IMR-90 (cell line): ENCODE measurements at places on chromosomes 5 and 9.

GRCh38 chr5:34539183-34539582 is 116.9 kb upstream of the RAI14 start:
- no peak for DNase-seq
- H3K36me3 ChIP-seq: no peaks in the 10 kb centered on the region
- peaks cover 8% of the 10 kb centered on the region for H3K4me1 ChIP-seq
- no peak overlapping the region for H3K4me3 ChIP-seq

GRCh38 chr9:15430920-15431844 is 8.5 kb downstream of the SNAPC3 start:
- peaks cover 4% of the 10 kb centered on the region; the same call in 1 of the 2 replicates for H3K4me1 ChIP-seq
- no peak overlapping the region for H3K4me3 ChIP-seq
- H3K36me3 ChIP-seq: peaks cover 27% of the 10 kb centered on the region
- DNase-seq: no peak
- H3K27ac ChIP-seq: no peak overlapping the region

DNA sequence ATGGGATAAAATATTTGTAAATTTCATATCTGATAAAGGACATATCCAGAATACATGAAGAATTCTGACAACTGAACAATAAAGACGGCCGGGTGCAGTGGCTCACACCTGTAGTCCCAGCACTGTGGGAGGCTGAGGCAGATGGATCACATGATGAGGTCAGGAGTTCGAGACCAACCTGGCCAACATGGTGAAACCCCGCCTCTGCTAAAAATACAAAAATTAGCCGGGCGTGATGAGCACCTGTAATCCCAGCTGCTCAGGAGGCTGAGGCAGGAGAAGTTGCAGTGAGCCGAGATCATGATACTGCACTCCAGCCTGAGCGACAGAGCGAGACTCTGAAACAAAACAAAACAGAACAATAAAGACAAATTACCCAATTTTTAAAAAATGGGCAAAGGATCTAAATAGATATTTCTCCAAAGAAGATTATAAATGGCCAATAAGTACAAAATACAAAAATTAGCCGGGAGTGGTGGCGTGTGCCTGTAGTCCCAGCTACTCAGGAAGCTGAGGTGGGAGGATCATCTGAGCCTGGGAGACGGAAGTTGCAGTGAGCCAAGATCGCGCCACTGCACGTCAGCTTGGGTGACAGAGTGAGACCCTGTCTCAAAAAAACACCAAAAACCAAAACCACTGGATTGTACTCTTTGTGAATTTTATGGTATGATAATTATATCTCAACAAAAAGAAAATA is 9.6 kb upstream of the NSD1 start:
- H3K27me3 ChIP-seq: no peaks in the 10 kb centered on the region
- no peaks in the 10 kb centered on the region; the same call in 1 of the 2 replicates for H3K4me1 ChIP-seq
- H3K36me3 ChIP-seq: no peaks in the 10 kb centered on the region
- no peak overlapping the region for H3K27ac ChIP-seq
- no peak overlapping the region for H3K4me3 ChIP-seq
- no peak for DNase-seq

DNA sequence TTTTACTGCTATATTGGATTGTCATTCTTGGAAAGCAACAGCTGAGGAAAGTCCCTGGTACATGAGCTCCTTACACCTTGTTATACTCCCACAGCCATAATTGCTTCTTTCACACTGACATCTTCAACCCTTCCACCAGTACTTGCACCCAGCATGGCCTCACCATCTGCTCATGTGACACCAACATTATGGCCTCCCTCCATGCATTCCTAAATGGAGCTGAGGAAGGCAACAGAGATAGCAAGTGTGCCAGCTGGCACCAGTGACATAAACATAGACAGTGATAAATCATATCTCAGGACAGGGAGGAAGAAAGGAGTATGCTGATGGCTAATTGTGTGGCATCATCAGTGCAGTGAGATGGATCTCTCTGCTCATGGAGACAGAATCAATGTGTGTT is 119.5 kb downstream of the BAAT start:
- no peaks in the 10 kb centered on the region for H3K36me3 ChIP-seq
- DNase-seq: no peak
- H3K27me3 ChIP-seq: no peaks in the 10 kb centered on the region
- no peak overlapping the region for H3K4me3 ChIP-seq
- H3K4me1 ChIP-seq: no peaks in the 10 kb centered on the region

GRCh38 chr9:133706307-133707050 is 31.7 kb downstream of the SARDH start:
- DNase-seq: no peak
- H3K4me1 ChIP-seq: peaks cover 20% of the 10 kb centered on the region
- no peak overlapping the region for H3K4me3 ChIP-seq
- no peaks in the 10 kb centered on the region for H3K36me3 ChIP-seq
- H3K27me3 ChIP-seq: peaks cover 2% of the 10 kb centered on the region; the same call in 1 of the 2 replicates

- H3K4me1 ChIP-seq: no peaks in the 10 kb centered on the region
- no peaks in the 10 kb centered on the region; the same call in 1 of the 2 replicates for H3K27me3 ChIP-seq
- no peak for DNase-seq
- no peaks in the 10 kb centered on the region for H3K36me3 ChIP-seq
Measured at GRCh38 chr9:93895535-93895934, 59.6 kb downstream of the BARX1 start.

- no peaks in the 10 kb centered on the region for H3K27me3 ChIP-seq
- H3K36me3 ChIP-seq: peaks cover 12% of the 10 kb centered on the region
- peaks cover 17% of the 10 kb centered on the region for H3K4me1 ChIP-seq
Measured at GRCh38 chr9:133935328-133936005, 56.7 kb downstream of the VAV2 start.

DNA sequence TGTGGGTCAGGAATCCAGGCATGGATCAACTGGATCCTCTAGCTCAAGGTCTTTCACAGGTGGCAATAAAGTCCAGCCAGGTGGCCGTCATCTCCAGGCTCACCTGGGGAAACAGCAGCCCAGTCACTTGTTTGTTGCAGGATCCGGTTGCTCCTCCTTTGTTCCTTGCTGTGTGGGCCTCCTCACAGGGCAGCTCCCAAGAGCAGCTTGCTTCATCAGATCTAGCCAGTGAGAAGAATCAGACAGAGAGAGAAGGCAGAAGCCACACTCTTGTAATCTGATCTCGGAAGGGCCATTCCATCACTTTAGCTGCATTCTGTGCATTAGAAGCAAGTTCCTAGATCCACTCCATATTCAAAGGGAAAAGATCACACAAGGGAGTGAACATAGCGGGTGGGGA is 3.2 kb upstream of the HSD17B3 start:
- no peak overlapping the region for H3K27ac ChIP-seq
- peaks cover 3% of the 10 kb centered on the region; the same call in 1 of the 2 replicates for H3K27me3 ChIP-seq
- H3K36me3 ChIP-seq: no peaks in the 10 kb centered on the region
- DNase-seq: peak; percentile 19

- no peak overlapping the region for H3K4me3 ChIP-seq
- no peaks in the 10 kb centered on the region for H3K36me3 ChIP-seq
Measured at GRCh38 chr9:91582181-91582580, 158.5 kb upstream of the NFIL3 start.

DNA sequence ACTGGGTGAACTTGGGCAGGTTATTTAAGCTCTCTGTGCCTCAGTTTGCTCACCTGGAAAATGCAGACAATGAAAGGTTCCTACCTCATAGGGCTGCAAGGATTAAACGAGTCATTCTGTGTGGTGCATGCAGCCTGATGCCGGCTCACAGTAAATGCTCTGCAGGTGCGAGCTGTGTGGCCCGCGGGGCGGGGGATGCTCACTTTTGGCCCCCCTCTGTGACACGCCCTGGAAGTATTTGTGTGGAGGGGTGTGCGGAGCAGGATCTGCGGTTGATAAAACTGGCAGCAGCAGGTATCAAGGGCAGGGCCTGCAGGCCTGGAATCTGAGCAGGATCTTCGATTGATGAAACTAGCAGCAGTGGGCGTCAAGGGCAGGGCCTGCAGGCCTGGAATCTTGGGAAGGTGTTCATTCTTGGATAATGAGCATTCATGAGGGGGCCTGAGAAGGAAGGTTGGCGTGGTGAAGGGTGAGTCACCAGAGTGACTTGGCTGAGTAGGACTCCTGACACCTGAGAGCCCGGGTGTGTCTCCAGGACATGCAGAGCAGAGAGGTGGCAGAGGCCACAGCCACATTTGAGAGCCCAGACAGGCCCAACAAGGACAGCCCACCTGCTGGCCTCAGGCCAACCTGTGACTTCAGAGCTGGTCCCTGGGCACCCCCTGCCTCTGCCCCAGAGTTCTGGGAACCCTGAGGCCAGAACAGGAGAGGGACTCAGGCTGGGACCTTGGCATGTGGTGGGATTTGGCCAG is 11.9 kb downstream of the UNC5A start:
- H3K36me3 ChIP-seq: no peaks in the 10 kb centered on the region
- H3K27ac ChIP-seq: no peak overlapping the region
- H3K4me1 ChIP-seq: no peaks in the 10 kb centered on the region

DNA sequence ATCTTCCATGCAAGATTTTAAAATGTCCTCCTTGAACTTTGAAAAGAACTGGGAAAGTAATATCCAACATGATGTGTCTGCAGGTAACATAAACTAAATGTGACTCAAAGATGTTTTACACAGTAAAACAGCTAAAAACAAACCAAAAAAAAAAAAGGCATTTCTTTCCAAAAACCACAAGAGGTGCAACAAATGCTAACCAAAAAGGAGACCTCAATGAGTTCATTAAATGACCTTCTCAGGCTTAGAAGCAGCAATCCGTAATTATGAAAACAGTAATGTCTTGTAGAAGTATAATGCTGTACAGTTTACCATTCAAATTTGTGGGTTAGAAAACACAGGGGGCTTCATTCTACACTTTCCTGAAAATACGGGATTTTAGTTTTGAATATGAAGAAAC is 2.5 kb downstream of the RNF145 start:
- peak overlapping the region; percentile 86; the same call in 1 of the 2 replicates for H3K27ac ChIP-seq
- H3K27me3 ChIP-seq: no peaks in the 10 kb centered on the region
- H3K4me3 ChIP-seq: peak overlapping the region; percentile 83
- H3K4me1 ChIP-seq: peaks cover 11% of the 10 kb centered on the region; the same call in 1 of the 2 replicates
- peaks cover 7% of the 10 kb centered on the region for H3K36me3 ChIP-seq
- DNase-seq: no peak

- H3K27ac ChIP-seq: no peak overlapping the region
- H3K36me3 ChIP-seq: no peaks in the 10 kb centered on the region
- H3K4me1 ChIP-seq: peaks cover 5% of the 10 kb centered on the region; the same call in 1 of the 2 replicates
- H3K4me3 ChIP-seq: no peak overlapping the region
- DNase-seq: peak; percentile 26
Measured at GRCh38 chr9:88722753-88723152, 187.8 kb downstream of the NXNL2 start.

GRCh38 chr5:123785162-123786071 is 273.4 kb downstream of the CSNK1G3 start:
- DNase-seq: peak; percentile 64
- no peaks in the 10 kb centered on the region; the same call in 1 of the 2 replicates for H3K27me3 ChIP-seq
- no peak overlapping the region; the same call in 1 of the 2 replicates for H3K27ac ChIP-seq
- no peaks in the 10 kb centered on the region for H3K36me3 ChIP-seq
- H3K4me1 ChIP-seq: 0 out of 2 replicates have a peak, but pooled peaks cover 2% of the 10 kb centered on the region

- no peak overlapping the region for H3K27ac ChIP-seq
- H3K4me1 ChIP-seq: peaks cover 15% of the 10 kb centered on the region
- H3K36me3 ChIP-seq: no peaks in the 10 kb centered on the region
- DNase-seq: no peak
- peaks cover 38% of the 10 kb centered on the region for H3K27me3 ChIP-seq
Measured at GRCh38 chr5:135492319-135492626, 40.1 kb upstream of the TIFAB start.

GRCh38 chr5:177309351-177310191 is 2.1 kb downstream of the MXD3 start:
- DNase-seq: peak; percentile 65
- no peak overlapping the region for H3K27ac ChIP-seq
- peaks cover 19% of the 10 kb centered on the region for H3K36me3 ChIP-seq
- H3K4me1 ChIP-seq: peaks cover 7% of the 10 kb centered on the region; the same call in 1 of the 2 replicates
- H3K27me3 ChIP-seq: no peaks in the 10 kb centered on the region

DNA sequence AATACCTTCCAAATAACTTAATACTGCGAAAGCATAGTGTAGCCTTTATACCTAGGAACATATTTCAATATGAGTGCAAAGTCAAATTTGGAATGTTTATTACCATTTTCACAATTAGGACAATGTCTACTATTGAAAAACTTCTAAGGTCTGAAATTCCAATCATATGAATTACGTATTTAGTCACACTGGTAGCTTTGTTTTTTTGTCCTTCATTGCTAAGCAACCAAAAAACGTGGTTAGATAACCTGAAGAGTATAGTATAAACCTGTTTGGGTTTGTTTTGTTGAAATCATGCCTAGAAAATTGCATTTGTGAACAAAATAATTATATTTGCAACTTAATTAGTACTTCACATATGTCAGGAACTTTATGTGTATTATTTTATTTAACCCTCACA is 134.2 kb downstream of the FBXO4 start:
- no peak overlapping the region for H3K4me3 ChIP-seq
- H3K27ac ChIP-seq: no peak overlapping the region
- H3K36me3 ChIP-seq: no peaks in the 10 kb centered on the region
- no peaks in the 10 kb centered on the region for H3K27me3 ChIP-seq
- no peaks in the 10 kb centered on the region for H3K4me1 ChIP-seq

GRCh38 chr5:87776785-87777184 is 364.1 kb upstream of the CCNH start:
- H3K4me3 ChIP-seq: no peak overlapping the region
- no peaks in the 10 kb centered on the region; the same call in 1 of the 2 replicates for H3K27me3 ChIP-seq
- DNase-seq: no peak

GRCh38 chr9:90432951-90433350 is 209.7 kb downstream of the DIRAS2 start:
- H3K4me1 ChIP-seq: no peaks in the 10 kb centered on the region
- H3K4me3 ChIP-seq: no peak overlapping the region
- H3K27me3 ChIP-seq: no peaks in the 10 kb centered on the region
- no peak overlapping the region for H3K27ac ChIP-seq
- H3K36me3 ChIP-seq: no peaks in the 10 kb centered on the region
- no peak for DNase-seq

DNA sequence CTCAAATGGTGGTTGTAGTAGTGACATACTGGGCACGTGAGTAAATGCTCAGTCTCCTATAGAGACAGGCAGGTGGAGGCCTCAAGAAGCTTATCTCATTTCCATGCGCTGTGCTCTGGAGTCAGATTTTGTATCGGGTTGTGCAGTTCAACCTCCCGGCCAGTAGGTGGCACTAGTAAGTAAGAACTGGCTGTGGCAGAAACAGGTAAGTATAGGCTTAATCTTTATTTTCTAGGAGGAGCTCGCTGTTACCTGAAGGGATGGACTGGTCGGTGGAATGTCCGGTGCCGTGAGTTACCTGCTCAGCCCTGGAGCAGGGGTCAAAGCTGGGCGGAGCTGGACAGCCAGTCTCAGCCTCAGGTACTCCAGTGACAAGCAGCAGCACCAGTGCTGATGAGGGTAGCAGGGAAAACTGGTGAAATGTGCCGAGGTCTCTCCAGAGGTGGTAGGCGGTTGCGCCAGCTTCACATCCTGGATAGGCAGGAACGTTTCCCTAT is 880.1 kb upstream of the SEMA6A start:
- H3K4me3 ChIP-seq: no peak overlapping the region
- DNase-seq: peak; percentile 6
- H3K4me1 ChIP-seq: no peaks in the 10 kb centered on the region

GRCh38 chr9:97842960-97843359 is 10.1 kb upstream of the FOXE1 start:
- DNase-seq: no peak
- no peaks in the 10 kb centered on the region for H3K4me1 ChIP-seq
- H3K27ac ChIP-seq: no peak overlapping the region
- no peaks in the 10 kb centered on the region for H3K36me3 ChIP-seq
